Effector CD8-positive, alpha-beta T cell (primary cell): ENCODE measurements at places on chromosomes 2 and 18.
A peak's percentile ranks its signal among the peaks of the same experiment; 100 is the strongest.

GRCh38 chr2:215441560-215442400, 5.9 kb upstream of the FN1 start:
- no peak for DNase-seq

- peak; percentile 17 for DNase-seq
These were observed 10.8 kb upstream of the ERMN start for GRCh38 chr2:157336137-157337010.

DNA sequence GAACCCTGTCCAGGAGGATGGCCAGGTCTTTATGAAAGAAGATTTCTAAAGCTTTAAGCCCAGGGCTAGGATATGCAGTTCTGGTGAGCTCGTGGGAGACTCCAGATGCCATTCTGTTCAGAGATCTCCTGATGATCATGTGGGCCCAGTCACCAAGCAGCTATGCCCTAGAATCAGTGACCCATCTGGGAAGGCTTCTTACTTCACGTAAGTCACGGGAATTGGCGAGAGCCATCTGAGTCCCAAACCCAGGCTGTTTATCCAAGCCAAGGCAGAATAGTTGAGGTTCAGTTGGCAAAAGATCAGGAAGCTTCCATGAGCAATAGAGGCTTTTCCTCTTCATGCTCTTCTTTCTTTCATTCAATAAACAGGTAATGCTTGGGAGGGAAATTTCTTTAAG, 23.9 kb downstream of the ANTXR1 start:
- DNase-seq, result no peak

- no peak for DNase-seq
These were observed 131.6 kb downstream of the CABLES1 start for GRCh38 chr18:23266717-23267446.

DNA sequence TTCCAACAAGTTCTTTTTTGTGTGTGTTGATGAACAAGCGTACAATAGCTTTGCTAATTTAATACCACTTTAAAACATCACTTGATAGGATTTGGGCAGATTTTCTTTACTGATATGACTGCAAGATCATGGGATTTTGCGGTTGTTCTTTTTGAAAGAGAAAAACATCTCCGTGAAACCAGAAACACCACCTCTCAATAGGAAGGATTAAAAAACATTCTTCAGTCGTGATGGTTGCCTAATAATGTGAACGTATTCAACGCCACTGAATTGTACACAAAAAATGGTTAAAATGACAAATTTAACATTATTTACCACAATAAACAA, 19.3 kb downstream of the RBMS1 start:
- no peak for DNase-seq

DNA sequence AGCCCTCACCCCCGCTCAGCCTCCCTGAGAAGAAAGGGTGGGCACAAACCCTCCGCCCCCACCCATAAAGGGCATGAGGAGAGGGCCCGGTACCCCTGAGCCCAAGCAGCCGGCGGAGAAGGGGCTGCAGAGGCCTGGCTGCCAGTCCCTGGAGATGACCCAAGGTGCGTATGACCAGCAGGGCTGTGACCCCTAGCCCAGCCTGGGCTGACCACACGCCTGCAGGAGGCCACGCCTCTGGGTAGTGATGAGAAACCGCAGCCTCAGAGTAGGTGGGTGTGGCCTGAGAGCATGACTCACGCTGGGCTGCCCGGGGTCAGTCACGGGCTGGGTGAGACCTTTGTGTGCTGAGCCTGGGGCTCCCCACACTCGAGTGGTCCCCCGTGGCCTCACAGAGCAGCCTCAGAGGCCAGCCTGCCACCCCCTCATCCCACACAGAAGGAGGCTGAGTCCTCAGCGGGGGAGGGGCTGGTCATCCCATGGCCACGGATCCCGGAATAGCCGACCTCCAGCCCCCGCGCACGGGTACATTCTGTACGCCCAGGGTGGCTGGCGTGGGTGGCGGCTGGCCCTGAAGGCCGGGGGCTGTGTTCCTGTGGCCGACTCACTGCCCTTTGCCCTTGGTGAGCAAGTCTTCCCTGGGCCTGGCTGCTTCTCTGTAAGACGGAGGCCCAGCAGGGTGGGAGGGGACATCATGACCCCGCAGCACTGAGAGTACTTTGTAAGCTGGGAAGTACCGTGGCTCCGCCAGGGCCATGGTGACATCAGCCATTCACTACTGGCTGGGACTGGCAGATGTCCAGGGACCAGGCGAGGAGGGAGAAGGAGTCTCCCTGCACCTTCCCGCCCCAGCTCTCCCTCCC, 110.8 kb upstream of the OTOS start:
- DNase-seq, result no peak

DNA sequence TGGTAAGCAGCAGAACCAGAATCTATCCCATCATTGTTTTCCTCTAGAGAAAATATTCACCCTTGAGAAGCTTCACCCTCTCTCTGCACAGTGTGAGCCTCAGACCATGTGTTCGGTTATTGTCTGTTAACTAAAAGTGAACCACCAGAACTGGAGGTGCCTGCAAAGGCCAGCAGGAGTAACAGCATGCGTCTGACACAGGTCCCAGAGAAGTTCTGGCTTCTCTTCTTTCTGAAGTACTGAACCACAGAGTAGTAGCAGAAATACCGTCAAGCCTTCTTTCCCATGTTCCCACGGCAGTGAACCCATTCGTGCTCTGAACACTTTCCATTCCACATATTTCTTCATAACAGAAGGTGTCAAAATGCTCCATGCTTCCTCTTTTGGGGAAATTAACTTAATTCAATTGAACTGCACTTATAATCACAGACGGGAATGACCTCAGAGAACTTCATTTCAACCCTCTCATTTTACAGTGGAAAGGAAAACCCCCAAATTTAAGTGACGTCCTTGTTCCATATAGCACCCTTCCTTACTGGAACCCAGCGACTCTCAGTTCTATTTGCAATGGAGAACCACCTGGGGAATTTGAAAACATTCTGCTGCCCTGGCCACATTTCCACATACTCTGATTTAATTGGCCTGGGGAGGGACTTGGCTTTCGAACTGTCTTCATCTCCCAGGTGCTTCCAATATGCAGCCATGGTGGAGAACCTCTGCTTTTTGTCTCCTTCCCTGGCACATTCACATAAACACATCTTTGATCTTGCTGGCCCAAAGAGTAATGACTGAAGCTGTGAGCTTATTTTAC, 519.1 kb downstream of the RNF144A start:
- no peak for DNase-seq

- DNase-seq, result no peak
These were observed at the start of gene ANTXR1 for GRCh38 chr2:69013142-69013839. Gene ANTXR1, plus strand, starts transcription at chr2:69013179. Its CDS starts 321 bp downstream, at chr2:69013500.

DNA sequence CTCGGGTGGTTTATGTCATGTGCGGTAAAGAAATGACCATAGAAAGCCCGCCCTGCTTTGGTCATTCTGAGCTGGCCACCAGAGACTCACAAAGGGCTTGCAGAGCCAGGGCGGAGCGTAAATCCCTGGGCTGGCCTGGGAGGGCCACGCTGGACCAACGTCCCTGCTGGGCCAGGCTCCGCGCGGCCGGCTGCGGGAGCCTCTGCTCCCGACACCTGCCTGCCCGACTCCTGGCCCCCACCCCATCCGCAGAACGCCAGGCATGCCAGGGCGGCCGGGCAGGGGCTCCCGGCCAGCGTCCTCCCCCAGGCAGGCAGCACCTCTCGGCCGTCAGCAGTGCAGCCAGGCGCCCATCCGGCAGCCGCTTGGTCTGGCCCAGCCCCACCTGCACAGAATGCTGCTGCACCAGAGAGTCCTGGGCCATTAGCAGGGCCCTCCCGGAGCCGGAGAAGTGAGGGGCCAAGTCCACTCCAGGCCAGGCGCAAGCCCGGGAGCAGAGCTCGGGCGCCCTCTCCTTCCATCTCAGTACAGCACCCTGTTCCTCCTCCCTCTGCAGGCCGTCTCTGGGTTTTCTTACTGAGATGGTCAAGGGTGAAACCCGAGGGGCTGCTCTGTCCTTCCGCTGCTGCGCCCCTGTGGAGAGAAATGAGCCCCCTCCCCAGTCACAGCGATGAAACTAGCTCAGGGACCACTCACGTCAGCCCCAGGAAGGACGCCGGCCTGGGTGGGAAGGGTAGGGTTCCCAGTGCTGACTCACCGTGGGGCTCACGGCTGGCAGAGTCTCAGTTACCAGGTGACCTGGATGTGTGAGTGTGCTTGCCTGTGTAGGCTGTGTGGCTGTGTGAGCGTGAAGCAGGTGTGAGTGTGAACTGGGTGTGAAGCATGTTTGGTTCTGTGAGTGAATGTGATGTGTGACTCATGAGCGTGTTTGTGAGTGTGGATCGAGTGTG, 83.3 kb downstream of the PTGR3 start:
- no peak for DNase-seq

DNA sequence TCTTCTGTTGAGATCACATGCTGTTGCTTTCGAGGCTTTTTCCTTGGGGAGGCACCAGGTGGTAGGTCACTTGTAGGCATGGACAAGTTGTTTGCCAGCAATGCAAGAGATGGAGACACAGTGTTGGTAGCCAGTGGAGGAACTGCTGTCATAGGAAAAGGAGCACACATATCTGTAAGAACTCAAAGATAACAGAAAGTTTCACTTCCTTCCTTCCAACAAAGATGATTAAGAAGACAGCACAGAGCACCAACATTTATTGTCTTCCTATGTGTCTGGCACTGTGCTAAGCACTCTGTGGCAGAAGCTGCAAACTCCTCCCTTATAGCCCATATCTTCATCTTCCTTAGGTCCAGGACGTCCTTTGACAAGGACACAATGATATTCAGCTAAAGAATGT, 64.5 kb upstream of the AMMECR1L start:
- no peak for DNase-seq

DNA sequence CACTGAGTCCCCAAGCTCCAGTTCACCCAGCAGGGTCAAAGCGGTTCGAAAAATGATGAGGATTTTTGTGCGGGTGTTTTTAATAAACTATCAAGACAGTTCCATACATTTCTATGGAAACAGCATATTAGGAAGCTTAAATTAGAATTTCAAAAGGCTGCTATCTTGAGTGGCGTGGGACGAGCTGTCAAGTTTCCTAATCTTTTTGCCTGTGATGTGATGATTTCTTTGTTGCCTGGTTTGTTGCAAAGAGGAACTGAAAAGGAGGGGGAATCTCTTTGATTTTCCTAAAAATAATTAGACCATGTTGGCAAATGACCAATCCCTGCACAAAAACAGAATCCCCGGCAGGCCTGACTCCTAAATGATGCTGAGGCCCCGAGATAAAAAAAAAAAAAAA, 66.1 kb upstream of the ATG16L1 start:
- DNase-seq, result no peak

DNA sequence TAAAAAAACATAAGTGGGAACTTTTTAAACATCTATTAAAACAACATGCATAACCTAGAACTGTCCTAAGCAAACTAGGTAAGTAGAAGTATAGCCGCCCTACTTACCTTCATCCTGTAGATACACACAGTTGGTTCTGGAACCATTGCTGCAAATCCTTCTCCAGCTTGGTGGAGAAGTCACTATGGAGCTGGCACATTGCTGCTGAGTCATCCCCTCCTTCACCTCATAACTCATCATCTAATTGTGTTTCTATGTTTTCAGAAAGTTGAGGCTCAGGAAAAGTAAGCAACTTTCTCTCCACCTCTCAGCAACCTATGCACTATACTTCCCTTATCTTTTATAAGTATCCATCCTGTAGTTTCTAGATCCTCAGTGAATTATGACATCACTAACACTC, 269.8 kb upstream of the MMADHC start:
- no peak for DNase-seq

DNA sequence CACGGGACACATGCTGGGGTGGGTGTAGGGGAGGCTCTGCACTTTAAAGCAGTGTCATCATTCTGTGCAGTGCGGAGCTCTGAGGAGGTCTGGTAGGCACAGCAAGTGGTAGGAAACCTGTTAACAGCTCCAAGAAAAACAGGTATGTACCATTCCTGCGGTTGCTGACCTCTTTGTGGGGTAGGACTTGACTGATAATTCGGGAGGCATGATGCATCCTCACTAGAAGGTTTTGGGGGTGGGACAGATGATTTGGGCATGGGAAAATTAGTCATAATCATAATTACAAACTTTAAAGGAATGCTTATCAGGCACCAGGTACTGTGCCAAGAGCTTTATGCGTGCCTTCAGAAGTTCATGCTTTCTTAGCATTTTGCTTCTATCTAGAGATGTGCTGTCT, 9.7 kb downstream of the DOK1 start:
- DNase-seq, result no peak

DNA sequence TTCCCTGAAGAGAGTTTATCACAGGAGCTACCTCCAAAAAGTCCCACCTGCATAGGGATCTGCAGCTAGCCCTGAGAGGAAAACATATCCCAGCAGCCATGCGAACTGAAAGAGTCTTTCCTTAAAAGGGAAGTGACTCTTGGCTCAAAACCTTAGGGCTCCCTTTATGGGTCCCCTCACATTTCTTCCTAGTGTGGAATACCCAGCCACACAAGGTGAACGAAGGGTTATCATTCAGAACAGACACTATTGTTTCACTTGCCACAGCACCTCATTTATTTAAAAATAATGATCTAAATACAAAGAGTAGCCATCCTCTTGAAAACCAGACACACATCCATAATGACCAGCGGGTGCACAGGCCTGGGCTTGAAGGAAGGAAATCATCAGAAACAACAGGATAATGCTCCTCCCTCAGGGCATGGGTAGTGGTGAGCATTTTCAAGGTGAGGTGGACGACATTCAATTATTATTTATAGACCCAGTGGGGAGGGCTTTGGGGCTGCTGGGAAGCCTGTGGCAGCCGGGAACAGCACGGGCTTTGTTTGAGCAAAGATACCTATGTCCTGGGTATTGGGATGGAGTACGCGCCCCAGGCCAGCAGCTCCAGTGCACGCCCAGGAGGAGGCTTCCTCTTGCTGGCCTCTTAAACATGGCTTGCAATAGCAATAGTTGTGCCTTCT, 119.0 kb upstream of the ITGA6 start:
- DNase-seq, result no peak

DNA sequence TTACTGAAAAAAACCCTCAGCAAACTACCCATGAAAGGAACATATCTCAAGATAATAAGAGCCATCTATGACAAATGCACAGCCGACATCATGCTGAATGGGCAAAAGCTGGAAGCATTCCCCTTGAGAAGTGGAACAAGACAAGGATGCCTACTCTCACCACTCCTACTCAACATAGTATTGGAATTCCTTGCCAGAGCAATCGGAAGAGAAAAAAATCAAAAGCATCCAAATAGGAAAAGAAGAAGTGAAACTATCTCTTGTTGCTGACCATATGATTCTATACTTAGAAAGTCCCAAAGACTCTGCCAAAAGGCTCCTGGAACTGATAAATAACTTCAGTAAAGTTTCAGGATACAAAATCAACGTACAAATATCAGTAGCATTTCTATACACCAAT, 40.6 kb upstream of the MSTN start:
- no peak for DNase-seq

- no peak for DNase-seq
These were observed 5.8 kb upstream of the MEIS1 start for GRCh38 chr2:66428986-66429612.

GRCh38 chr18:44067186-44067585, 613.5 kb upstream of the SETBP1 start:
- no peak for DNase-seq
